Putamen (tissue), 1 donor: ENCODE measurements at places on chromosomes 3 and 15.

DNA sequence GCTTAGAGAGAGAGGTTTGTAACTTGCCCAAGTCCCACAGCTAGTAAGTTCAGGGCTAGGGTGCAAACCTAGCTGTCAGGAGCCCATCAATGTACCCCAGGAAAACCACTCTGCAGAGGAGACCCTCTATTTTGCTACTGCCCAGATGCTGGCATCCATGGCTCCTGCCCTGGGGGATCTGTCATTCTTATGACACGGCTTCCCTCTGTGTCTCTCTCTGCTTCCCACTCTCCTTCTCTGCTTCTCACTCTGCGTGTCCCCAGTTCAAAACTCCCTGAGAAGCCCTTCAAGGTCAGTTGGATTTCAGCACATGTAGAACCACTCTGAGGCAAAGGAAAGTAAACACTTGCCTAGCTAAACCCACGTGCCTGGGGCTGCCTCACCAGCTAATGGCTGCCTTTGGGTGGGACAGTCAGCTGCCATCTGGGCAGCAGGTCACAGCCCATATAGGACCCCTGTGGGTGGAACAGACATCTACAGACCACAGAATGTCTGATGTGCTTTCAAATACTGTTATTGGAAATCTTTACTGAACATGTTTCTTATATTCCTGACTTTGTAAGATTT lies 29.4 kb upstream of the SLCO2A1 start:
- DNase-seq, result no peak

DNA sequence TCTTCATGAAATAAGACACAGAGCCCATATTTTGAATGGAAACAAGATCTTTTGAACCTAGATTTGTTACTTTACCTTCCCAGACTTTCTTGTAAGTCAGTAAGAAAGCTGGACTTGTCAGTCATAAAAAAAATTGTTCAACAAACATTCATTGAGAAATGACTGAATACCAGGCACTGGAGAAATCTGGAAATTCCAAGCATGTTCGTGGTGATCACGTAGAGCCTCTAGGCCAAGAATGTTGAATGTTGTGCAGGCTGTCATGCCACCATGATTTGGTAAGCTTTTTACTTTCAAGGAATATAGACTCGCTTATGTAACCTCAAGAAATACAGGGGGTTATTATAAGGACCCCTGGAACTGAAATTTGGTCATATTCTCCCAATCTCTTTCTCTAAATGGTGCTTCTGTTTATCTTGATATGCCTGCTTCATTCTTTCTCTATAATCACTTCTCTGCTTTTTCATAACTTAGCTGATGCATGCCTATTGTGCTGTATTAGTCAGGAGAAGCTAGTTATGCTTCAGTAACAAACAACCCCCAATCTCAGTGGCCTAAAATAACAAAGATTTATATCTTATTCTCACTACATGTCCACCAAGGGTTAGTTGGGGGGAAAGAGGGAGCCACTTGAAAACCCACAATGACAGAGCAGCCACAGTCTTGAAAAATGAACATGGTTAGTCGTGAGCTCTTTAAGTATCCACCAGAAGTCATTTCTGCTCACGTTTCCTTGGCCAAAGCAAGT lies 3.4 kb upstream of the TPM1 start:
- DNase-seq, result no peak

DNA sequence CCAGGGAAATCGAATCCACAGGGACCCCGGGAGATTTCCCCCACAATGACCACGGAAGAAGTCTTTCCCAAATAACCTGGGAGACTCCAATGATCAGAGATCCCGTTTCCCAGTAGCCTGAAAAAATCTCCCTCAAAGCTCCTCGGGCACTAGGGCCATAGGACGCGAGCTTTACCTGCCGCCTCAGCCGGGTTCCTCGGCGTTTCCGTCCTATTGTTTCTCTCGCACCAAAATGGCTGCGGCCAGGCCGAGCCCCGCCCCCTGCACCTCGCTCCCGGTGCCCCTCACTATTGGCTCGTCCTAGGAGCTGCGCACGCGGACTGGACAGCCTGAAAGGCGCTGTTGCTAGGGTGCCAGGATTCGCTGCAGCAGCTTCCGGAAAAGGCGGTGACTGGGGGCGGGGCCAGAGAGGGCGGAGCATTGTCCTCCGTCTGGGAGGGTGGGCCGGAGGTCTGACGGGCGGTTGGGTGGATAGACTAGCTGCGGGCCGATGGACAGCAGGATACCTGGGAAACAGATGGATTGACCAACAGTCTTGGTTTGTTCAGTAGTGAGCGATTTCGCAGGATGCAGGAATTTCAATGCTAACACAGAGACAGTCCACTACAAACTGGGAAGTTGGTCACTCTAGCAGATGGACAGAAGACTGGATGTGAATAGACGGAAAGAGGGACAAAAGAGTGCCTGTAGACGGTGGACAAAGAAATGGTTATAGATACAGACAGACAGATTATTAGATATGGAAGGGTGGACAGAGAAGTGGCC lies at the start of gene IP6K2:
Gene IP6K2, minus strand, starts transcription at position 240 of the 765 bp plus-strand sequence. CDS start 21,930 bp downstream, outside the sequence.
- DNase-seq, result peak; percentile 98

DNA sequence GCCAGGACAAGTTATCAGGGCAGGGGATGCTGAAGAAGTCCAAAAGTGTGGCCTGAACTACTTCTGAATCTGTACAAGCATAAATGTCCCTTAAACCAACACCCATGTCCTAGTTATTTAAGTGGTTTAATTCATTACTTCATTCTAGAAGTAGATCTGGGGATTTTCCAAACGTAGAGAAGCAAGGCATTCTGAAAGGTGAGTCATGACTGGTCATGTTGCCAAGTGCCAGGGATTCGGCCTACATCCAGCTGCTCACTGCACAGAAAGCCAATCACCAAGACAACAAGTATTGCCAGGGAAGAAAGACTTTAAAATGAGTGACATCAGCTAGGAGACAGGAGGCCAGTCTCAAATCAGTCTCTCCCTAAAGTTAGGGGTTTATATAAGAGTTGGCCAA lies 396.6 kb downstream of the GABRB3 start:
- DNase-seq, result no peak

GRCh38 chr15:98753726-98754656 lies 105.7 kb downstream of the IGF1R start:
- no peak for DNase-seq

- no peak for DNase-seq
These were observed 2.5 kb upstream of the PLCB2 start for GRCh38 chr15:40310001-40310959.

DNA sequence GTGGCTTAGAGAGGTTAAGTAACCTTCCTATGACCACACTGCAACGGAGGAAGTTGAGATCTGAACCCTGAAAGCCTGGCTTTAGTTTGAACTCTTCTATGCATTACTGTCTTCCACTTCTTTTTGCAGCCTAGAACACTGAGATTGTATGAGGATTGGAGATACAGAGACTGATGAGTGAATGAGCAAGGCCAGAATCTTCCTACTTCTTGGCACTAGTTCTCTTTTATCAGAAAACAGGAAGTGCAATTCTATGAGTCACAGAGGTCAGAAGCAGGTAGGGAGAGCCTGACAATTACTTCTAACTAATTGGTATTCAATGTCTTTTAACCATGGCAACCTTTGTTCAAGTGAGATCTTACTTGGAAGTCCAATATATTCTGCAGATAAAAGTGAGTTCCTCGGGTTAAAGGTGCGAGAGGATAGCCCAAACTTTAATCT lies 219.0 kb downstream of the SHQ1 start:
- DNase-seq, result no peak

- no peak for DNase-seq
These were observed at the start of gene B3GNT5 for GRCh38 chr3:183252973-183253527. TSS of gene B3GNT5 (plus strand) at chr3:183253253. CDS start at chr3:183269799, 16,546 bp downstream.

DNA sequence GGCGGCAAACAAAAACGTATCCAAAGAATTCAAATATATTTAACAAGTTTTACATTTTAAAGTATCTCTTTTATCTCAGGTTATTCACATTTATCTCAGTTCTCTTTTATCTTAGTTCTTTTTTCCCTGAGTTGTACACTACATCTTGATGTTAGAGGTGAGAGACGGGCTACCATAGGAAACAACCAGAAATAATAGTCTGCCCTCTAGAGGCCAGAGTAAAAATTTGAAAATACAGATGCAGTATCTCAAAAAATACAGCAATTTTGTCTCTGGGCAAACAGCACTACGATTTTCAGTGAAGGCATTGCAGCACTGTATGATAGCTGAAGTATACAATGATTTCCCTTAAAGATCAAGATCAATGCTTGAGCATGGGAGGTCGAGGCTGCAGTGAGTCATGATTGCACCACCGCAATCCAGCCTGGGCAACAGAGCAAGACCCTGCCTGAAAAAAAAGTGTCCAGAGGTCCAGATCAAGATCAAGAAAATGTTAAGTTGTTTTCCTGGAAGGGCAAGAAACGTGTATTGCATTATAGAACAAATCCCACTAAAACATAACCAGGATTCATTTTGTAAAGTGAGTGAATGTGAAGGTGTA lies 82.6 kb upstream of the ATP11B start:
- DNase-seq, result peak; percentile 1

- no peak for DNase-seq
These were observed 45.1 kb downstream of the APH1B start for GRCh38 chr15:63322541-63322940.

GRCh38 chr3:108645364-108645763 lies 55.8 kb downstream of the DZIP3 start:
- DNase-seq, result no peak

DNA sequence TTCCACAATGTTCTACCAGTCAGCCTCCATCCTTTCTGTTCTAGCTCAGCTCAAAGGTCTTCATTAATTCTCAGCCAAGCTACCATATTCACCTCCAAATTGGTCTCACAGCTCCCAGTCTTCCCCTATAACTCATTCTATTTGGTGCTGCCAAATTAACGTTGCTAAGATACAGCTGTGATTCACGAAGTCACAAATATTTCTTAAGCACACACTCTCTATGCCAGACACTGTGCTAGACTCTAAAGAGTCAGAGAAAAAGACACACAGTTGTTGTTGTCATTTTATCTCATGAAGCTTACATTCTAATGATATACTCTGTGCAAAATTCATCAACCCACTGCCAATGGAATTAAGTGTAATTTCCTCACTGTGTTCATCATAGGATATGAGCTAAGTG lies 102.8 kb downstream of the FRMD5 start:
- peak; percentile 25 for DNase-seq

GRCh38 chr3:161247049-161247448 lies 25.9 kb downstream of the NMD3 start:
- no peak for DNase-seq

DNA sequence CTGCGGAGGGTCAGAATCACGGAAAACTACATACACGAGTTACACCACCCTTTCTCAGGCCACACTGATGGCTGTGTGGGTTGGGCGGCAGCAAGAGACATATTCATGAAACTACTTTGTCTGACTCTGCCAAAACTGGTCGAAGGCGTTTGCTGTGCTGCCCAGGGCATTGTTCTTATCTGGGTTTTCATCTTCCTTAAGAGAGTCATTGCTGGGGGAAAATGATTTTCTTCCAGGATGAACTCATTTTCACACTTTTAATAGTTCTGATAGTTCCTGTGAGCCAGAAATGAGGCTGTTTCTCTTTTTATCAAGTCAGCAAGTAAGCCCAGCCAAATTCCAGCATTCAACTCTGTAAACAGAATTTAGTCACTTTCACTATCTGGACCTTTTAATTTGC lies 47.6 kb downstream of the TRIM71 start:
- no peak for DNase-seq
